ENCODE measurements at places on chromosomes 3 and 15. TPM values are rescaled to one million over a fixed set of nuclear protein-coding genes. Genes with fewer than 3 reads are reported as not detected.

DNA sequence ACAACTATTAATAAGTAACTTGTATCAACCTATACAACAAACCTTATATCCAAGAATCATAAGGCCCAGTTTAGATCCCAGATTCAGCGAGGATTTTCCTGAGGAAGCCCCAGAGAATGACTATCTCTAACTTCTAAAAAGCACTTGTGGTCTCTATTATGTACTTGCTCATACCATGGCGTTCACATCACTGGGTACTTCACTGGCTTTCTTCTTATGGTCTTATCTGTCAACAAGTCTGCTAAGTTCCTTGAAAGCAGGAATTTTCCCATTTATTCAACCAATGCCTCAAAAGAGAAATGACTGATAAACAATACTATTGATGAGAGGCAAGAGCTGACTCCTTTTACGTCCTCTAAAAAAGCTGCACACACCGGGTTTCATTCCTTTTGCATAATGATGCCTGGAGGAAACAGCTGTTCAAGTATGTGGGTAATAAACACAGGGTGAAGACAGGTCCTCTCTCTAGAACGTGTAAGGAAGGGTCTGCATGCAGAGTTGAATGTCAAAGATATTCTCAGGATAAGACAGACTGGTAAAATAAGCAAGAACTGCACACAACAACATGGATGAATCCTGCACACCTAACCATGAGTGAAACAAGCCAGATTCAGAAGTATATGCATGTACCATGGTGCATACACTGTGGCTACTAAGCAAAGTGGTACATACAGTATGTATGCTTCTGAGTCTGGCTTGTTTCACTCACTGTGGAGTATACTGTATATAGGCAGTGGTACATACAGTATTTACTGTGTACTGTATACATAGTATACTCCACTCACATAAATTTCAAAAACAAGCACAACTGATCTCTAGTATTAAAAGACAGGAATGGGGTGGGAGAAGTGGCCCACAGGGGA lies 408.7 kb downstream of the SHQ1 start:
- DNase-seq = no peak
- H3K4me3 ChIP-seq = no peak overlapping the region
- peaks cover 49% of the 10 kb centered on the region for H3K4me1 ChIP-seq
- H3K27me3 ChIP-seq = no peaks in the 10 kb centered on the region

- H3K36me3 ChIP-seq = no peaks in the 10 kb centered on the region
- no peaks in the 10 kb centered on the region for H3K27me3 ChIP-seq
- peak overlapping the region; percentile 58 for H3K27ac ChIP-seq
- H3K4me3 ChIP-seq = peak overlapping the region; percentile 36
Measured at GRCh38 chr3:72938471-72939265, 50.8 kb downstream of the GXYLT2 start.

- H3K27ac ChIP-seq = no peak overlapping the region
- H3K4me3 ChIP-seq = no peak overlapping the region
- peaks cover 12% of the 10 kb centered on the region for H3K4me1 ChIP-seq
- H3K36me3 ChIP-seq = no peaks in the 10 kb centered on the region
- no peak for DNase-seq
- no peaks in the 10 kb centered on the region for H3K27me3 ChIP-seq
Measured at GRCh38 chr3:15634671-15635070, 33.1 kb downstream of the BTD start.

DNA sequence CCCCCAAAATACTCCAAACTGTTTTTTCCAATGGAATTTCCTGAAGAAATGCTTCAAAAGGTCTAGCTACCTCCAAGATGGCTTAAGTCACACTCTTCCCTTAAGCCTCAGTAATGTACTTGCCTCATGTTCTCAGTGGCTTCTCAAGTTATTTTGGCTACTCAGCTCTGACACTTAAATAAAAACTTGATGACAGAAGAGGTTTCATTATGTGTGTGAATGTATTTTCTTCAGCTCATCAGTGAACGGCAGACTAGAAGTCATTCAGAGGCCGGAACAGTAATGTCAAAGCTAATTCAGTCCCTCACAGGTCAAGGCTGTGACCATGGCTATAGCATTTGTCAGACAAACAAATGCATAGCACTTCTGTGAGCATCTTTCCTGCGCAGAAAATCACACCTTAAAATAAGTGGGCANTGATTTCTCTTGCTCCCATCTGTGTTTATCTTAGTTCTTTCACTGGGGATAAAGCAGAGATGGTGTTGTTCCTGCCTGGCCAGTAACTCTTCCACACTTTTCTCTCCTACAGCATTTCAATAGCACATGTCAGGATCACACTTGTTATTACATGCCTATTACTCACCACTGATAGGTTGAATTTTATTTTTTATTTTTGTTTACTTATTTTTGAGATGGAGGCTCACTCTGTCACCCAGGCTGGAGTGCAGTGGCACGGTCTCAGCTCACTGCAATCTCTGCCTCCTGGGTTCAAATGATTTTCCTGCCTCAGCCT lies 68.5 kb upstream of the PLCL2 start:
- no peak overlapping the region for H3K27ac ChIP-seq
- no peaks in the 10 kb centered on the region for H3K27me3 ChIP-seq
- H3K36me3 ChIP-seq = no peaks in the 10 kb centered on the region
- DNase-seq = no peak
- H3K4me3 ChIP-seq = no peak overlapping the region

The MAGEL2 gene
- not detected for total RNA-seq

The NR2E3 gene
- not detected for total RNA-seq

GRCh38 chr15:27448986-27449385 lies 478.0 kb downstream of the GABRG3 start:
- no peak overlapping the region for H3K4me3 ChIP-seq
- no peak for DNase-seq
- no peaks in the 10 kb centered on the region for H3K4me1 ChIP-seq
- no peak overlapping the region for H3K27ac ChIP-seq
- H3K36me3 ChIP-seq = no peaks in the 10 kb centered on the region

DNA sequence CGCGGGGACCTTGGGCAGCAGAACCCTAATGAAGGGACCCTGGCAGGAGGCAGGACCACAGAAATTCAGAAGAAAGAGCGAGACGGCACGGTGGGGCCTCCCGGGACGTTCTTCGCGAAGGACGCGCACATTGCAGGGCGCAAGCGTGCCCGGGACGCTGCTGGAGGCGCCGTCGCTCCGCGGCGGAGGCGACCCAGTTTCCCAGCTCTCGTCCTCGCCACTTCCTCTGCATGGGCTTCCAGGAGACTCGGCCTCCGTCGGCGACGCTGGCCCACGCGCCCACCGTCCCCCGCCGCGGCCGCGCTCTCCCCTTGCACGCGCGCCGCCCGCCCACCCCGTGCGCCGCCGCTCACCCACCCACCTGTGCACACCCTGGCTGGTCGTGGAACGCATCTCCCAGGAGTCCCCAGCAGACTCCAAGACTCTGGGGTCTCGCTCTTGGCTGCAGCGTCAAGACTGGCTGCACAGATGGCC lies 31.8 kb upstream of the SMAD3 start:
- no peak for DNase-seq
- no peak overlapping the region for H3K4me3 ChIP-seq
- H3K4me1 ChIP-seq = peaks cover 41% of the 10 kb centered on the region

- H3K27me3 ChIP-seq = no peaks in the 10 kb centered on the region
- H3K4me1 ChIP-seq = peaks cover 10% of the 10 kb centered on the region
- peaks cover 13% of the 10 kb centered on the region for H3K36me3 ChIP-seq
- H3K4me3 ChIP-seq = no peak overlapping the region
Measured at GRCh38 chr3:9776896-9777693, 7.3 kb upstream of the CAMK1 start.

GRCh38 chr3:94520364-94520763 lies 457.5 kb downstream of the NSUN3 start:
- H3K4me1 ChIP-seq = peaks cover 22% of the 10 kb centered on the region
- no peak overlapping the region for H3K4me3 ChIP-seq
- no peaks in the 10 kb centered on the region for H3K27me3 ChIP-seq
- H3K27ac ChIP-seq = no peak overlapping the region
- no peak for DNase-seq

DNA sequence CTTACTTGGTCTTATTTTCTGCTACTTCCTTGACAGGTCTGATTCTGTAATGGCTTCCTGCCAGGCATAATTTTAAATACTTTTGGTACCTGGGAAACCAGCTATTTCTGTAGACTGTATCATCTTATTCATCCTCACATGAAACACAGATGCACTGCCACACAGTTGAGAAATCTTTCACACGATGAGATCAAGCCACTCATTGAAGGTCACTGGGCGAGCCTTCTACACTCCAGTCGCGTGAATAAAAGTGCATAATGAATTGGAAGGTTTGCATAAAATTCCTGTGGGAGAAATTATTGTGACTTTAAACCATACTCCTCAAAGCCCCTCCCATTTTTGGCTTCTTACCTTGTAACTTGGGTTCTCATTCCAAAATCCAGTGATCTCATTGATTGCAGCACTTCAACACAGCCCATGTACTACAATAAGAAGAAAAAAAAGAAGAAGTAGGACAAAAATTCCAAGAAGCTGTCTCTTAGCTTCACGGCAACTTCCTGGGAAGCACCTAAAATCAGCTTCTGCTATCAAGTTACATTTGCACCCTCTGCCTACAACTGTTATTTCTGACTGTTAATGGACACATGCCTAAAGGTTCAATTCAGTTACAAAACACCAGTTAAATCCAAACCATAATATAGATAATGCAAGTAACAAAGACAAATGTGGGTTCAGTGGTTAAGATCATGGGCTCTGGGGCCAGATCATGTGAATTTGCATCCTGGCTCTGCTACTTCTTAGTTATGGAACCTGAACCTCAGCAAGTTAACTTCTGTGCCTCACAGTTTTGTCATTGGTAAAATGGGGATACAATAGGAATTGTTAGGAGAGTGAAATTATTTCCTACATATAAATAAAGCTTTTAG lies 39.0 kb downstream of the SHC4 start:
- no peaks in the 10 kb centered on the region for H3K27me3 ChIP-seq
- DNase-seq = no peak
- no peak overlapping the region for H3K27ac ChIP-seq
- H3K4me3 ChIP-seq = no peak overlapping the region
- H3K4me1 ChIP-seq = no peaks in the 10 kb centered on the region
- no peaks in the 10 kb centered on the region for H3K36me3 ChIP-seq

The LMCD1 gene
- total RNA-seq = 6.2 TPM

DNA sequence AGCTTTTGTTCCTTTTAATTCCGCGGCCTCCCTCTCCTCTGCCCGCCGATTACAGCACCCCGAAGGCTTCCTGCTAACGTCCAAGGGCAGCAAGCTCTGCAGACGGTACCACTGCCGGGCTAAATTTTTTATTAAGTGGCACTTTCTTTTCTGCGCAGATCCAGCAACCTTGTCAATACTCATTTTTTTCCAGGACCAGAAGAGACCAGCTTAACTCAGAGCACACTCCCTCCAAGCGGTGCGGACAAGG lies 542 bp upstream of the MEIS2 start:
- H3K27me3 ChIP-seq = no peaks in the 10 kb centered on the region
- H3K27ac ChIP-seq = peak overlapping the region; percentile 96
- peak overlapping the region; percentile 92 for H3K4me3 ChIP-seq
- no peaks in the 10 kb centered on the region for H3K36me3 ChIP-seq

The VWA5B2 gene
- total RNA-seq = 0.04 TPM

The PYDC2 gene
- not detected for total RNA-seq

DNA sequence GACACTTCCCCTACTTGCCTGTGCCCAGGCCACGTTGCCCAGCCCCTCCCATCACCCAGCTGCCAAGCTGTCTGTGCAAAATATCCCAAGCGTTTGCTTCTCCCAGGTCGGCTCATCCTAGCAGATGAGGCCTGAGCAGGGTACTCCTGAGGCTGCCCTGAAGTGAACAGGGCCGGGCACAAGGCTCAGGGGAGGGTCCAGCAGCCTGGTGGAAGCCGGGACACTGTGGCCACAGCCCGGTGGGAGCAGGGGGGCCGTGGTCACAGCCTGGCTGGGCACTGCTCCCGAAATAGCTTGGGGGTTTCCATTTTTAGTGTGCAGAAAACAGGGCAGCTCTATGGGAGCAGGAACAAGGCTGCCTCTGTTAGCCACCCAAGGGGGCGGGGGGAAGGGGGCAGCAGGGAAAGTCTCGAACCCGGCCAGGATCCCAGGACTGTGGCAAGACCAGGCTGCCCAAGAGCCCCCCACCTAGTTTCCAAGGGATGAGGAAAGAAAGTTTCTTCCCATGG lies 3.4 kb downstream of the PLXNB1 start:
- peak overlapping the region; percentile 86 for H3K4me3 ChIP-seq
- peaks cover 79% of the 10 kb centered on the region for H3K4me1 ChIP-seq
- DNase-seq = no peak
- no peaks in the 10 kb centered on the region for H3K27me3 ChIP-seq
- H3K27ac ChIP-seq = peak overlapping the region; percentile 99

The ZKSCAN7 gene
- total RNA-seq = 3.8 TPM

- DNase-seq = no peak
- no peak overlapping the region for H3K27ac ChIP-seq
- H3K36me3 ChIP-seq = no peaks in the 10 kb centered on the region
- no peak overlapping the region for H3K4me3 ChIP-seq
Measured at GRCh38 chr3:125137358-125138033, 75.1 kb downstream of the SLC12A8 start.
